Anterior cingulate cortex (tissue), 58 donors: ENCODE measurements at places on chromosomes 4 and X.

DNA sequence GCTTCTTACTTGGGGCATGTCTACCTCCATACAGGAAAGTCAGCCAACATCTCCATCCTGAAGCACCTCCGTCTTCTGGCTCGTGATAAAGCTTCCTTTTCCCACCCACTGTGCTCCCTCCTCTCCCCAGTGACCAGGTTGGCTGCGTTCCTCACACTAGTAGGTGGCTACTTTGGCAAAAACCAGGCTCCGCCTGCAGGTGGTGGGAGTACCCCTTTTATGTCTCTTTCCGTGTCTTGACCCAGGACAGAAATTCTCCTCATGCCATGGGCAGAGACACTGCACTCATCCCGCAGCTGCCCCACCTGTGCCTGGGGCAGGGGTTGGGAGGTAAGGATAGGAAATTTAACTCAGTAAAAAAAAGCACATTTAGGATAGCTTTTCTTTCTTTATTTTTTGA lies 50.9 kb downstream of the ENPP6 start:
- DNase-seq: no peak

DNA sequence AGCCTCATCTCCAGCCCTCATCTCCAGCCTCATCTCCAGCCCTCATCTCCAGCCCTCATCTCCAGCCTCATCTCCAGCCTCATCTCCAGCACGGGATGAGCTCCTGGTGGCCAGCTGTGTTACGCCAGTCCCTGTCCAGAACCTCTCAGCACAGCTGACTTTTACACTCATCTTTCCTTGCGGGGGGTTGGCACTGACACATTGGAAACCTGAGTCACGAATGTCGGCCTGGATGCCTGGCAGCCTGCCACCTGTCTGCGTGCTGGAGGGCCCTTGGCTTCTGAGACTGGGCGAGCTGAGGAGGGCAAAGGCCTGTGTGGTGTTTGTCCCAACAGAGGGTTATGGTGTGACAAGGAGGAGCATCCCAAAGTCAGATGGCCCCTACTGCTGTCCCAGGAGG lies 66.1 kb upstream of the HGFAC start:
- no peak for DNase-seq

GRCh38 chr4:56512166-56512565 lies 6.6 kb downstream of the ARL9 start:
- no peak for DNase-seq

GRCh38 chr4:102862016-102862415 lies 6.8 kb upstream of the CISD2 start:
- no peak for DNase-seq

DNA sequence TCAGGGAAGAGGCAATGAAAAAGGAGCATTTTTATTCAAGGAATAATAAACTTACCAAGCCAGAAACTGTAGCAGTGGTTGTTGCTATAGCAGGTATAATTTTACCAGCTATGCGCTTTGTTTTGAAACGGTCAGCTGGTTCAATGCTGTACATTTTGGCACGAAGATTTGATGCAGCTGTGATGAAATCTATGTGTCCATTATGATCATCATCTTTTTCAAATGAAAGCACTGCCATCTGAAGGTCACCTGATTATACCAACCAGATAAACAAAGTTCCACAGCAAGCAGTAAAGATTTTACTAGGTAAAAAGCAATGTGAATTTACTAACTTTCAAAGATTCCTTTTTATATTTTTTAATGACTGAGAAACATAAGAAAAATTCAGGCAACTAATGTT lies 66.4 kb downstream of the STAP1 start:
- DNase-seq: no peak

DNA sequence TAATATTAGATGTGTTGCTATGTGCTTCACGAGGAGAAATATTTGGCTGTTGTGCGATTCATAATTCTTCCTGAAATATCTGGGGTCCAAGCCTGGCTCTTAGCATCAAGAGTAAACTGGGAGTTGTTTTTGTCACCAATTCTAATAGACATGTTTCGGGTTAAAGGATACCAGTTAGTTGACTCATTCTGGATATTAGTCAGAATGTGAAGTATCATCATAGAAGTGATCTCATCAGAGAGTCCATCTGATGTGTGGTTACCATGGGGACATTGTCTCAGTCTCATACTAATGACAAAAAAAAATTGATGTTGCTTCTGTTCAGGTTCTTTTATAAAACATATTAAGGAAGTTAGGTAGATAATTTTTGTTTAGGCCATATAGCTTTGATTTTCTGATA lies 57.2 kb upstream of the MTMR1 start:
- DNase-seq: no peak

- DNase-seq: no peak
Observed at GRCh38 chr4:62293551-62293950, 1093.4 kb downstream of the ADGRL3 start.

DNA sequence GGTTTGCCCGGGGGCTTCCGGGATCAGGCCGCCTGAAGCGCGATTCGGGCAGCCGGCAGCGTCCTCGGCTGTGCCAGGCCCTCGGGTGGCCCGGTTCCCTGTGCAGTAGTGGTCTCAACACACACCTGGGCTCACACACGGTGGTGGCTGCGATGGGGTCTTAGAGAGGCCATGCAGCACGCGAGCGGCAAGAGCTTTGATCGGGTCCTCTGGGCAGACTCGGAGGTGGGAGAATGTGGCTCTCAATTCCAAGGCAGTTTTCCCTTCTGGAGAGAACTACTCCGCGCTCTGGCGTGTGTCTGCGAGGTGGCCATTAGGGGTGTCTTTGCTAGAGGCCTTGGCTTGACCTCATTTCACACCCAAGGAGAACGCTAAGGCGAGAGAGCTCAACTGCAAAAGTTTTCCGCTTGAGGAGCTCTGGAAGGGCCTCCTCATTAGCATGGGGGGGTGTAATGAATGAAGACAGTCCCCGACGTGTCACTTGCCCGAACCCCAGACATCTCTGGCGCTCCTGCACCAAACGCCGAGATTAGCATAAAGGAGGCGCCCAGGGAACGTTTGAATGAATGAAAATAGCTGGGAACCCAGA lies 771 bp upstream of the RBPJ start:
- no peak for DNase-seq

GRCh38 chr4:182564724-182565369 lies 321.6 kb downstream of the TENM3 start:
- DNase-seq: no peak

DNA sequence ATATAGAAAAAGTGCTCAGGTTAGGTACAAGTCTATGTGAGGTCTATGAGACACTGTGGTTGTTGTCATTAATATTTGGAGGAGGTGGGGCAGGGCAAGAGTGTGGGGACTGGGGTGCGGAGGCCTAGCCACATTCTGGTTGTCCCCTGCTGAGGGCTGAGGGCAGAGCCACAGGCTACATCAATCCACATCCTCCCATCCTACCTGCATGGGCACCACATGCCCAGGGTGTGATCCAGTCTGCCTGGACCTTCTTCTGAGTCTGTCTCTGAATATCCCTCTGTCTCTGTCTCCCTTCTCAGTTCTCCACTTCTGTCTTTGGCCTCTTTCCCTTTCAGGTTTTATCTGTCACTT lies 1.2 kb upstream of the GATA1 start:
- DNase-seq: no peak

GRCh38 chrX:130825525-130825924 lies 77.5 kb downstream of the ENOX2 start:
- DNase-seq: no peak

DNA sequence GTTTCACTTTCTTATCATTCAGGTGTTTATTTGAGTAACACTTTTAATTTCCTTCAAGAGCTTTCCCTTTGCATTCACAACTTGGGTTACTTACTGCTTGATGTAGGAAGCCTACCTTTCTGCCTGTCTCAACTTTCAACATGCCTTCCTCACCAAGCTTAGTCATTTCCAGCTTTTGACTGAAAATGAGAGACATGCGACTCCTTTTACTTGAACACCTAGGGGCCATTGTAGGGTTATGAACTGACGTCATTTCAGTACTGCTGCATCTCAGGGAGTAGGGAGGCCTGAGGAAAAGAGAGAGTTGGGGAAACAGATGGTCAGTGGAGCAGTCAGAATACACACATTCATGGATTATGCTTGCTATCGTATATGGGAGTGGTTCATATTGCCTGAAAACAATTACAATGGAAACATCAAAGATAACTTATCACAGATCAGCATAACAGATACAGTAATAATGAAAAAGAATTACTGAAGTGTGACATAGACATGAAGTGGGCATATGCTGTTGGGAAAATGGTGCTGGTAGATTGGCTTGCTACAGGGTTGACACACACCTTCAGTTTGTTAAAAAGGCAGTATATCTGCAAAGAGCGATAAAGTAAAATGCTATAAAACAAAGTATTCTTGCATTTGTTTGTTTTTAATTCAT lies 25.7 kb downstream of the USP53 start:
- no peak for DNase-seq

DNA sequence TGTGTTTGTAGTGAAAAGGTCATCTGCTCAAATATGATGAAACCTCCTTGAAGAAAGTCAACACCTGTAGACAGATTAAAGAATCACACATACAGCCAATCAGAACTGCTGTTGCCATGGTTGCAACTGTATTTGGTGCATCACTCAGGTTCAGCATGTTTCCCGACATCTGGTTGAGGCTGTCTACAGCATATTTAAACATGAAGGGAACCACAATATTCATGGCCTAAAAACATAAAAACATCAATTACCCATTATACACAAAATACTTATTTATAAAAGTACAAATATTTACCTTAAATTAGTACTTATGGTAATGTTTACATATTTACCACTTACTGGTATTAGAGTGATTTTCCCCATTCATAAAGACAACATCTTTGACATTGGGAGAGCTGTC lies 79.7 kb downstream of the ABCB7 start:
- DNase-seq: no peak
